ENCODE measurements at places on chromosomes 7 and 10. TPM values are rescaled to one million over a fixed set of nuclear protein-coding genes. Genes with fewer than 3 reads are reported as not detected.
A peak's percentile ranks its signal among the peaks of the same experiment; 100 is the strongest.

DNA sequence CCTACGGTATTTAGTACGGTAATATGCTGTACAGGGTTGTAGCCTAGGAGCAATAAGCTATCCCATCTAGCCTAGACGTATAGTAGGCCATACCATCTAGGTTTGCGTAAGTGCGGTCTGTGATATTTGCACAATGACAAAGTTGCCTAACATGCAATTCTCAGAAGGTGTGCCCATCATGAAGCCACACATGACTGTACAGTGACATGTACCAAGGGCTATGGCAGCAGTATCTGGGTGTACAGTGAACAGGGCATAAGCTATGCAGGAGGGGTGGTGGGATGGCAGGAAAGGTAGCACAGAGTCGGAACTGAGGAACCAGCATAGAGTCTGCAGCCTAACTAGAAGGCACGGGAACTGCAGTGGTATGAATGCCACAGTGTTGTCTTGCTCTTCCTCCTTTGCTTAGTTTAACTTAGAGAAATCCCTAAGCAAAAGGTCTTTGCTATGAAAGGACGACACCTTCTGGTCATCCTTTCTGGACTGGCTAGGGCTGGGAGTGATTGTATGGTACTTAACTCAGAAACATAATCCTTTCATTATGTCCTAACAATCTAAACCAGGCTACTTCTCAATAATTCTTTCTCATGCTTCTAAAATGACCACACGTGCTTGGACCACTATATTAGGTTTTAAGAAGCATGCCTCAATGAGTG is 93.5 kb downstream of the DYNC1I1 start:
- peak; percentile 8 for DNase-seq

DNA sequence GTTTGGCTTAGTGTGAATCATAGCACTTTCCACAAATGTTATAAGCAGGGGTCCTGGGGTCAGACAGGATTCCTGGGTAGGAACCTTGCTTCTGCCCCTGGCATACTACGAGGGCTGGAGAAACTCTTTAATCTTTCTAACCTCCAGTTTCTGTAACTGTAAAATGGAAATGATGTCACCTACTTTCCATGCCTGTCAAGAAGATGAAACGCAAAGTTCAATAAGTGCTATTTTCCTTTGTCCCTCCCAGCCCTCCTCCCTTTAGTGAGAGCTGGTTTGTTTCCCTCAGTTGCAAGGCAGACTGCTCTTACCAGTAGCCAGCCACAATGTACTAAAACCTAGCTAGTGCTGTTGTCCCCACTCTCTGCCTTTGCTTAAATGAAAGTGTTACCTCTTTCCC is 117.1 kb upstream of the HPS1 start:
- no peak for DNase-seq

Gene LEP
- not detected for polyA plus RNA-seq

DNA sequence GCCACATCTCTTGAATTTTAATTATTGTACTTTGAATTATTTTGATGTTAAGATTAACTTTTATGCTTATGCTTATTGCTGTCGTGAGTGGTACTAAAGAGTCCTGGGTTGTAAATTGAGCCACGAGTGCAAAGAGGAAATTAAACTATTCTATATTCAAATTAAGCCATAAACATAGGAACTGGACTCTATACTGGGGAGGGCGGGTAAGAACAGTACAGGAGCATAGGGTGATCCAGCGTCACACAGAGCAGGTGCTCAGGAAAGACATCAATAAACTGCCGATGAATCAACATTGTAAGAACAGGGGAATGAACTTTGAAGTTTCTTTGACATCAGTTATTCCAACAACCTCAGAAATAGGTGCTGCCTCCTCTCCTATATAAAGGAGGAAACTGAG is 219.6 kb downstream of the CACNB2 start:
- no peak for DNase-seq

DNA sequence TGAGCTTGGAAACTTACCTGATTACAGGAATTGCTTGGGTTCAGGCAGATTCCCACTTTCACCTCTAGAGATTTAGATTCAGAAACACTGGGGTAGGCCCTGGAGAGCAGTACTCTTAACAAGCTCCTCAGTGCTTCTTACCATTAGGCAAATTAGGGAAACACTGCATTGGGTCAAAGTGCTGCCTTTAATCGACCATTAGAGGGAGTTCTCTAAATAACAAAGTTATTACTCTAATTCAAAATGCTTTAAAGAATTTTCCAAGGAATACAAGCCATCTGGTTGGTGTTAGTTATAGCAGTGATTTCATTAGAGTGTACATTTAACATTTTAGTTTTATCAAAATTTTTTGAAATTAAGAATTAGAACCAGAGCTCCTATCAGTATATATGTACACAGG is 324.5 kb downstream of the GFRA1 start:
- peak; percentile 33 for DNase-seq

DNA sequence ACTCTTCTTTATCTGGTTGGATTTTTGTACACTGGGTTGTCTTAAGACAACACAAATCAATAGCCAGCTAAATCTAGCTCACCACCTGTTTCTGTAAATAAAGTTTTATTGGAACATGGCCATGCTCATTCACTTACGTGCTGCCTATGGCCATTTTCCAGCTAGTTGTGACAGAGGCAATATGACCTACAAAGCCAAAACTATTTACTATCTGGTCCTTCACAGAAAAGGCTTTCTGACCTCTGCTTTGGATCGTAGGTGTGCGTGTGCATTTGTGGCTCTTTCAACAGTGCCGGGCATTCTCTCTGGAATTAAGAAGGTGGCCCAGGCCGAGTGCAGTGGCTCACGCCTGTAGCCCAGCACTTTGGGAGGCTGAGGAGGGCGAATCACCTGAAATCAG is 45.5 kb downstream of the NRAP start:
- no peak for DNase-seq

Gene AGAP9
- polyA plus RNA-seq, result 10.0 TPM

Gene PITRM1
- polyA plus RNA-seq, result 97.1 TPM

Gene IGF2BP3
- polyA plus RNA-seq, result 47.6 TPM

DNA sequence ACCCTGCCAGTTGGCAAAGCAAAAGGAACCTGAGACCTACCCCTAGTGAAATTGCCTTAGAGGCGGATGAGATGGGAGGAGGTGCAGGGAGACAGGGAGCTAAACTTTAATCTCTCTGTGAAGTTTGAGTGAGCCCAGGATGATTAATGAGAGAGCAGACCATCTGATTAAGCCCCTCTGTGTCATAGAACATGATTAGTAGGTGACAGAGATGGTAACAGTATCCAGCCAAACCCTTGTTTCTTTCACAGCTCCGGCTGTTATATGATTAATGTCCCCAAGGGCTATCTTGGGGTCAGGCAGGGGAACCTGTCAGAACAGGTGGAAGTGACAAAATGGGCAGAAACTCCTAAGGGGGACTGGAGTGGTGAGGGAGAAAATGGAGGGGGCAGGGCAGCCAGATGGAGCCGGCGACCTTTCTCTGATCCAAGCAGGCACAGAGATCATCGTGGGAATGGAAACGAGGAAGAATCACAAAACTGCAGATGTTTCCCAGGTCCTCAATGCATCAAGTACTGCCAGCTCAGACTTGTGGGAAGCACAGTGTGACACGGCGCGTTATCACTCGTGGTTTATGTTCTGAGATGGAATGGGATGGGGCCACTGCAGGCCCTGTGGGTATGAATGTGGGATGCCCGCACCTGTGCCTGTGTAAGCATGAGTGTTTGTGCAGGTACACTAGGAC is 684.2 kb downstream of the LRMDA start:
- no peak for DNase-seq

Gene GDF2
- polyA plus RNA-seq, result not detected

Gene ANKRD1
- polyA plus RNA-seq, result 7.4 TPM

Gene VAX1
- not detected for polyA plus RNA-seq

DNA sequence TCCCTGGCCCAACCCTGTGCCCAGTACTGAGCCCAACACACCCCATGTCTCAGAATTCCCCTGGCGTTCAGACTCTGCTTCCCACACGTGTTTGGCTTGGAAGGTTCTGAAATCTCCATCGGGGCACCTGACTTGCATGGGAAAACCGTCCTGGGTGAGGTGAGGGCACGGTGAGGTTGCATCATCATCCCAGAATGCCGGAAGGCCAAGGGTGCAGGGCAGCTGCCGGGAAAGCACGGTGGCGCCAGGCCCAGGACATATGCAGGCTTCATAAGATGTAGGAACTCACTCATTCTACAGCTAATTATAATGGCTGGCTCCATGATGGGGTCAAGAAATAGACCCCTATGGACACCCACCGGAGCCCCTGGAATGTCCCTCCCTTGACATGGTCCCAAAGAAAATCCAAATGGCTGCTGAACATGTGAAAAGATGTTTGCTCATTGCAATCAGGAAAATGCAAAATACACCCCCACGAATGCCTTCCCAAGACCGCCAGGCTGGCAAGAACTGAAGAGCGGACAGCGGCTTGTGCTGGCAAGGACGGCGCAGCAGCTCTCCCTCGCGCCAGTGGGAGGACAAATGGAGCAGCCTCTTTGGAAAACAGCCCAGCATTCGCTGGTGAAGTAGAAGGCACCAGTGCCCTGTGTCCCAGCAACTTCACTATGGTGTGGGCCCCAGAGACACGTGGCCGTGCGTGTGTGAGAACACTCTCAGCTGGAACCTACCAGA is 2.3 kb downstream of the KNDC1 start:
- no peak for DNase-seq

DNA sequence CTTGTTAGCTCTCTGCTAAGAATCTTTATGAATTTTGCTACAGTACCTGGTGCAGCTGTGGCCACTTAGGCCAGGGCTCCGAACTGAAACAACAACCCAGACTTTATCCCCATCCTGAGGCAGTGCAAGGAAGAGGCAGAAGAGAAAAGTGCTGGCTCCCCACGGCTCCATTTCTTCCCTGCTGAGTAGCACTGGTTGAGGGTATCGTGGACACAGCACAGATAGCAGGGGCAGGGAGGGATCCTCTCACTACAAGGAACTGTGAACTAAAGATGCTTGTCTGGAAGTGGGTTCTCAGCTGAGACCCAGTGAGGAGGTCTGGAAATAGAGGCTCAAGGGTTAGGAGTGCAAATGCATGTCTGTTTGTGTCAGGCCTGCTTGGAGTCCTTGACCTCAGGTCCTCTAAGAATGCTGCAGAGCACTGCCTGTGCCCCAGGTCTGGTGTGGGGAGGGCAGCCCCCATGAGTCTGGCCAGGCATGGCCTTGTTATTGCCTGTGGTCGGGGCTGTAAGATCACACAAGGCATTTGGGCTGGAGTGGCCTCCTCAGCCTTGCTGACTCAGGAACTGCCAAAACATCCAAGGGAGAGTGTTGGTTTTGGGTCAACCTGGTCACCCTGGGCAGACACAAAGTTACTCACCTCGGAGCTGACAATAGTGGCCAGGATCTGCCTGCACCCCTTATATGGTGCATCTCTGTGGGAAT is 58.1 kb downstream of the DMBT1 start:
- no peak for DNase-seq

GRCh38 chr7:16028636-16029035 is 342.2 kb upstream of the MEOX2 start:
- DNase-seq, result peak; percentile 4

GRCh38 chr7:66950311-66950710 is 29.3 kb downstream of the TMEM248 start:
- DNase-seq, result peak; percentile 20

Gene CALN1
- polyA plus RNA-seq, result not detected

DNA sequence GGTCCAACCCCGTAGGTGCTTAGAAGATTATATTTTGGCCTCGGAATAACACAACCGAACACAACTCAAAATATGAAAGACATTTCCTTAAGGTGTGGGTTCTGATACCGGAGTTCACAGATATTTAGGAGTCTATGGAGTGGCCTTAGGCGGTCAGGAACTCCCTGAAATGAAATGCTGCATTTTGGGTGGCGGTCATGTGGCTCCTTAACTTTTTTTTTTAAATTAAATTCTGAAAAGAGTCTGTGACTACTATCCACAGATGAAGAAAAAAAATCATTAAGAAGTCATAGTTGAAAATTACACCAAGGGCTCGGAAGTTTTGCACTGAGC is 290.9 kb upstream of the NFE2L3 start:
- no peak for DNase-seq

- no peak for DNase-seq
Measured at GRCh38 chr7:10977113-10977512, 3.4 kb downstream of the PHF14 start.
